GM04504 (cell line): ENCODE measurements at places on chromosomes 3 and 15.

- no peak for DNase-seq
These were observed 124.3 kb downstream of the TIGIT start for GRCh38 chr3:114418107-114418506.

DNA sequence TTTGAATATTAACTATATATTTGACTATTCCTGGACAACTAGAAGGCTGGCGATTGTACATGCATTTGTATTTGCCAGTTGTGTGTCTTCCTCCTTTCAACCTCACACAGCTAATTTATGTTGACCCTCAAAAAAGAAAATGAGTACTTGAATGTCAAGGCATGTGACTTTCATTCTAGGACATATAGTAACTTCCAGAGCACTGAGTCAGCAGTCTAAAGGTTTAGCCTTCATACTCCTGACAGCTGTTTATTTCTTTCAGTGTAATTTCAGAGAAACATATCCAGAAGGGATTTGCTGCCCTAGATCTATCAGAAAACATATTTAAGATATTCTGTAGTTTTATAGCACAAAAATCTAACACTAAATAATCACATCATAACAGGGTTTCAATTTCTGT lies 74.6 kb upstream of the GOLGA8J start:
- no peak for DNase-seq

GRCh38 chr15:50783895-50784294 lies 18.4 kb upstream of the SPPL2A start:
- DNase-seq: no peak

DNA sequence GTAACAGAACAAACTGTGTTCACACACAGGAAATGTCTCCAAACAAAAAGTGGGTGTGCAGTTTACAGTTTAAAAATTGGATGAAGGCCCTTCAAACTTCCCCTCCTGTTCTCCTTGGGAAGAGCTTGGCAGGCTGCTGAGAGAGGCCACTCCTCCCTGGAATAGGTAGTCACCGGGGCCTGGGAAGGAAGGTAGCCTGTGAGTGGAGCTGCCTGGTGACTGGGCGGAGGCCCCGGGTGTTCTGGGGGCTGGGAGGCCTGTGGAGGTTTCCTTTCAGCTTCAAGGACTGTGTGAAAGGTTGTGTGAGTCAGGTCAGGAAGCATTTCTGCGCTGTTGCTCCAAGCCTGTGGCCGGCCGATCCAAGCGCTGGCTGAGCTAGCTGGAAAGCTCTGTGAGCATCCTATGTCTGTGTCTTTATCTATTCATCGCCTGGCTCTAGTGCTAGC lies 14.1 kb downstream of the SLCO3A1 start:
- DNase-seq: no peak

- no peak for DNase-seq
These were observed 2.0 kb downstream of the GP5 start for GRCh38 chr3:194396859-194397756.

GRCh38 chr3:99648101-99648500 lies 9.7 kb downstream of the COL8A1 start:
- no peak for DNase-seq

- DNase-seq: no peak
These were observed 24.2 kb downstream of the PXYLP1 start for GRCh38 chr3:141255846-141256261.

- no peak for DNase-seq
These were observed 9.7 kb downstream of the TEX264 start for GRCh38 chr3:51680663-51681230.

DNA sequence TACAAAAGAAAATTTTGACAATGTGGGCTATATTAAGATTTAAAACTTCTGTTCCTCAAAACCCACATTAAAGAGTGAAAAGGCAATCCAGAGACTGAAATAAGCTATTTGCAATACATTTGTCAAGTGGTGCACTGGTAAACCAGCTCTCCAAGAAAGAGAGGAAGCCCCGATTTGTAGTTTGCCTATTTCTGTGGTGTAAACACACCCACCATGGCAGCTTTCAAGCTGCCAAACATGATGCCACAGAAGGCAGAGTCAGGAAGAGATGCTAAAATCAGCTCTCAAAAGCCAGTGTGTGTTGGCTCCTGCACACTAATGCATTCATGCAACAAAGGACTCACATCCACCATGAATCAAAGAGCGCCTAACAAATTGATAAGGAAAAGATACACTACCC lies 17.5 kb downstream of the RFTN1 start:
- no peak for DNase-seq

DNA sequence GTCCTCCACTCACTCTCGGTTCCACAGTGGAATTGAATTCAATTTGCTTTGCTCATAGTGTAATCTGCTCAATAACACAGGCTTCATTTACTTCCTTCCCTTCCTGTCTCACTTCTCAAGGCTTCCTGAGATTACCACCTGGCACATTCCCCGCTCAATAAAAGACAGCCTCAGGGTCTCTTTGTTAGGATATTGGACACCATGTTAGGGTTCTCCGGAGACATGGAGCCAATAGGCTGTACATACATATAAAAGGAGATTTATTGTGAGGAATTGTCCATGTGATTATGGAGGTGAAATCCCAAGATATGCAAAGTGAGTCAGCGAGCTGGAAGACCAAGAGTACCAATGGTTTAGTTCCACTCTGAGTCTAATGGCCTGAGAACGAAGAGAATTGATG lies 974.5 kb downstream of the CADM2 start:
- DNase-seq: no peak

DNA sequence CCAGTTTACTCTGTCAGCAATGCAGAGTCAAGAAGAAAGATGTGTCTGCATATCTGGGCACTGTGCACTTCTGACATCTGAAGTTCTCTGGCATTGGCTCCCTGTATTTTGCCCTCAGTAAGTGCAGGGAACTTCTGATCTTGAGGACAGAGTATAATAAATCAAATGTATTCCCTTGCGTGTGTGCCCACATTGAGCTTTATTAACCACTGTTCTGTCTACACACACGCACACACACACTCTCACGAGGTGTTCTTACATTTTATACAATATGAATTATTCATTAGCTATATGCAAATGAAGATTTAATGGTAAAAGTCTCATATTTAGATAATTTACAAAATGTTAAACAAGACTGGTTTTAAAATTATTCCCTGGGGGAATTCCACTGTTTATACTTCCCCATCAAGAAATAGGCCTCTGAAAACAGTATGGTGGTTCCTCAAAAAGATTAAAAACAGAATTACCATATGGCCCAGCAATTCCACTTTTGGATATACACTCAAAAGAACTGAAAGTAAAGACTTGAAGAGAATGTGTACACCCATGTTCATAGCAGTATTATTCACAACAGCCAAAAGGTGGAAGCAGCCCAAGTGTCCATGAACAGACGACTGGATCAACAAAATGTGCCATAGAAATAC lies 24.6 kb upstream of the ANPEP start:
- DNase-seq: no peak

DNA sequence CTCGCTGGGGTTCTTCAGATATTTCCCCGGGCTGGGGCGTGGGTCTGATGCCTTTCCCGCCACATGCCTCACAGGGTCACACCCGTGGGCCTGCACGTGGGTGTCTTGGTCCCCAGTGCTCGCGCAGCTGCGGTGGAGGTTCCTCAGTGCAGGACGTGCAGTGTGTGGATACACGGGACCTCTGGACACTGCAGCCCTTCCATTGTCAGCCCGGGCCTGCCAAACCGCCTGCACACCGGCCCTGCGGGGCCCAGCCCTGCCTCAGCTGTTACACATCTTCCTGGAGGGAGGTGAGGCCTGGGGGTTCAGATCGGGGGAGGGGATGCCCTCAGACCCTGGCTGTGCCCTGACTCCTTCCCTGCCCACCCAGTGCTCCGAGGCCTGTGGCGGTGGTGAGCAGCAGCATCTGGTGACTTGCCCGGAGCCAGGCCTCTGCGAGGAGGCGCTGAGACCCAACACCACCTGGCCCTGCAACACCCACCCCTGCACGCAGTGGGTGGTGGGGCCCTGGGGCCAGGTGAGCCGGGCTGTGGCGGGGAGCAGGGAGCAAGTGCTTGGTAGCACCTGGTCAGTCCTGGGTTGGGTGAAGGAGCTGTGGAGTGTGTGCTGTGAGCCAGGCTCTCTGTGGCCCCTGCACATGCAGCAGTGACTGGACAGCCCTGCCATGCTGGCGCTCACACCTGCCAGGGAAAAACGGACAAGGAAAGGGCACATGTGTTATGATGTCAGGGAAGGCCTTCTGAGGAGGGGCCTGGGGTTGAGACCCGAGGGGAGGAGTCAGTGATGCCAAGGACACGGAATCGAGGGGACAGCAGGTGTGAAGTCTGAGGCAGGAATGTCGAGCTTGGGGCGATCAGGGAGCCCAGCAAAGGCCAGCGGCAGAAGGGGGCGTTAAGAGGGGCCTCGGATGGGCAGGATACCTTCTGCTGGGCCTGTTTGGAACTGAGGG lies 88.9 kb downstream of the TBC1D2B start:
- no peak for DNase-seq

GRCh38 chr15:78440375-78441373 lies 2.7 kb downstream of the IREB2 start:
- DNase-seq: no peak

GRCh38 chr3:69282181-69282580 lies 103.7 kb downstream of the FRMD4B start:
- DNase-seq: no peak

DNA sequence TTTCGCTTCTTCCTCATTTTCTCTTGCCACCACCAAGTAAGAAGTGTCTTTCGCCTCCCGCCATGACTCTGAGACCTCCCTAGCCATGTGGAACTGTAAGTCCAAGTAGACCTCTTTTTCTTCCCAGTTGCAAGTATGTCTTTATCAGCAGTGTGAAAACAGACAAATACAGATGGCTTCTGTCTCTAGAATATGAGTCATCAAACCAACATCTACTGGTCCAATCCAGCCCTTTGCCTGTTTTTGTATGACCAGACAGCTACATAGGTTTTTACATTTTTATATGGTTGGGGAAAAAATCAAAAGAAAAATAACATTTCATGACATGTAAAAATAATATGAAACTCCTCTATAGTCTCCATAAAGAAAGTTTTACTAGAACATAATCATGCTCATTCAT lies 118.7 kb upstream of the PTPRG start:
- no peak for DNase-seq

GRCh38 chr3:171747223-171747920 lies 62.9 kb downstream of the PLD1 start:
- no peak for DNase-seq

DNA sequence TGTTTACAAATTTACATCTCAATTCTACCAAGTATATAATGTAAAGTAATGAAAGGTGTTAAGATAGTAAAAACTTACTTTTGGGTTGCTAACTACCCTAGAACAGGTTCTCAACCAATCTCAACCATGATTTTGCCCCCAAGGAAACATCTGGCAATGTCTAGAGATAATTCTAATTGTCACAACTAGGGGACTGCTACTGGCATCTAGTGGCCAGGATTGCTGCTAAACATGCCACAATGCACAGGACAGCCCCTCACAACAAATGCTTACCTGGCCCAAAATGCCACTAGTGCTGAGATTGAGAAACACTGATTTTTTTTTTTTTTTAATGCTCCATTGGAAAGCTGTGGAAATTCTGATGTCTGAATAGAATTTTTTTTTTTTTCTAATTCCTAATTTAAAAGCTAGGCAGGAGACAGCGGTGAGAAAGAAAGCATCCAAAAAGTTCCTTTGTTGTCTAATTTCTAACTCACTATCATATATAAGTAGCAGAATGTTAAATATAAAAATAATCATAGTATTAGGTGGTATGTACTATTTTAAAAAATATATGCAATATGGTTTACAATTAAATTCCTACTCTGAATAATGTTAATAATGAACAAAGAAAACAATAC lies 81.5 kb downstream of the TJP1 start:
- DNase-seq: no peak
